NCI-H1694 treated with DMSO at 0.1 percent for 48 hours (cell line): ENCODE measurements at places on chromosomes 6 and 20.

DNA sequence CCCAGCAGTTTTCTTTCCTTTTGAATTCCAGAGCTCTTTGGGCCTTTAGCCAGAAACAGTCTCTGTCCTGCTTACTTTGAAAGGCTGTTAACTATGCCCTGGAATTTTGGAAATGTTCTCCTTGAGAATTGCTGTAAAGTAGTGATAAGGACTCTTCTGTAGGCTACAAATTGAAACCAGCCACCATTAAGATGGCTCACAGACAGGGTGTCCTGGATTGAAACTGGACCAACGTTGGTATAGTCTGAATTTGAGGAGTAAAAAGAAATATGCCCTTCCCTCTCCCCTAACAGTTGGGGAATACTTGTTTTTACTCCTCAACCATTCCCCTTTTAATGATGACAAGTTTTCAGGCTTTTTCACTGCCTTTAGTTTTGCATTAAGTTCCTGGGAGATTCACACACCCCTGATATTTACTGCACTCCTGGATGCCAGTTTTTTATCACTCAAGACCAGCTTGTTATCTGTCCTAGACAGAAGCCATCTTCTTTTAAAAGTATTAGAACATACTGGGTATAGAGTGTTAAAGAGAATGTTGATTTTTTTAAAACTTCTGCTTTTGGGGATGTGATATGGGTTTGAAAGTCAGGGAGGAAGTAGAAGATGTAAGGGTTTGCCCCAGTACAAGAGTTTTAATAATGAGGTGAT lies 21.9 kb downstream of the TOP1 start:
- DNase-seq, result no peak

DNA sequence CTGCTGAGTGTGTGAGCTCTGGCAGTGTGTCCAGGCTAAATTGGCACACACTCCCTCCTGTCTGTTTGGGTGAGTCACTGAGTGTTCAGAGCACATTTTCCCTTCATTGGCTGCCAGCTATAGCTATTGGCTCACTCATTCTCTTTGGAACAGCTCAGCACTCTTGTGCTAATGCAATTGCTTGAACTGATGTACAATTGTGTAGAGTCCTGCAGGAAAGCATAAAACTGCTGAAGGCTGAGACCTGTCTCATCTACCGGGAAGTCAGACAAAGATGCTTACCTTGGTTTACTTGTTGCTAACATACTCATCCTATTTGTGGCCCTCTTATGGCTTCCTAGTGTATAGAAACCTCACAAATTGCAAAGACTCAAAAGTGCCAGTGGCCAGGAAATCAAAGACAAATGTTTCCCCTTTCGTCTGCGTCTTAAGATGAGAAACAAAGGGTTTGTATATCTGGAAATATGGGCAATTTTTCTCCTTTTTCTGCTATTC lies 351.0 kb downstream of the BCKDHB start:
- DNase-seq, result no peak

DNA sequence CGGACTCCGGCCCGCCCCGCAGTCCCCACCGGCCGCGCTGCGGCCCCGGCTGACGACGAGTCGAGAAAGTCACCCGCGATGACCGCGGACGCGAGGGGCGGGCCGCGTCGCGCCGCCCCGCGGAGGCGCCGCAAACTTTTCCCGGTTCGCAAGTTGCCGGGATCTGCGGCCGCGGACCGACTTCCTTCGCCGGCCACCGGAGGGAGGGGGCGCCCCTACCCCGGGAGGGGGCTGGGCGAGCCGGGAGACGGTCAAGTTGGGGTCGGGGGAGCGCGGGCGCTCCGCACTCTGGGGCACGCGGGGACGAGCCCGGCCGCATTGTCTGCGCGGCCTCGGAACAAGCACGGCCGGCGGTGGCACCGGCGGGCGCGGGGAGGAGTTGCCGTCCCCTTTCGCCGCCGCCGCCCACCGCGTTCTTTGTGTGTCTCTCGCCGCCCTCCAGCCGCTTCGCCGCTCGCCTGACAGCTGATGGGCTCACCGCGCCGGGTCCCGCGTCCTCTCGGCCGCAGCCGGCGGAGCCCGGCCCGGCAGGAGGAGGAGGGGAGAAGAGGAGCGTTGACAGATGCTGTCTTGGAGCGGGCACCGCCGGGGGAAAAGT lies 131.6 kb downstream of the OGFRL1 start:
- DNase-seq, result no peak

- DNase-seq, result no peak
Observed at GRCh38 chr20:6838181-6838826, 70.8 kb downstream of the BMP2 start.

- no peak for DNase-seq
Observed at GRCh38 chr6:43222418-43223059, 6.7 kb downstream of the DNPH1 start.

DNA sequence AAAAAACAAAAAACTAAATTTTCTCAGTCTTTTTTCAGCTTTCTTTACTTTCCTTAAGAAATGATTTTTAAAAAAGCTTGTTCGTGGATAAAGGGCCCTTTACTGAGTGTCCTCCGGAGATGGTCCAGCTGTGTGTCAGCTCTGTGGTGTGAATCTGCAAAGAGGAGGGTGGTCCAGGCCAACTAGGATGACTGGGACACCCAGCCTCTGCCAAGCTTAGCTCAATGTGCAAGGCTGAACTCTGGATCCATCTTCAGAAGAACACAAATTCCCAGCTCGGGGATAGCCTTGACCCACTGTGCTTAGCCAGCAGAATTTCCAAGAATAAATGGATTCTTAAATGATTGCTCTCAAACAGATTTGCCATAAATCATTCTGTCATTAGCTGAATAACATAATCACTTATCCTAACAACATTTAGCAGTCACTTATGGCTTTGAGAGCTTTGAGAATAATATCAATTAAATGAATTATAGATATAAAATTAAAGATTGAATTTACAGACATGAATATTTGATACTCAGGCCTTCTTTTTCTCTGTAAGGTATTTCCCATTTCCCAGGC lies 14.2 kb upstream of the CALHM5 start:
- no peak for DNase-seq

- no peak for DNase-seq
Observed at GRCh38 chr20:23998844-23999243, 10.3 kb upstream of the GGTLC1 start.

DNA sequence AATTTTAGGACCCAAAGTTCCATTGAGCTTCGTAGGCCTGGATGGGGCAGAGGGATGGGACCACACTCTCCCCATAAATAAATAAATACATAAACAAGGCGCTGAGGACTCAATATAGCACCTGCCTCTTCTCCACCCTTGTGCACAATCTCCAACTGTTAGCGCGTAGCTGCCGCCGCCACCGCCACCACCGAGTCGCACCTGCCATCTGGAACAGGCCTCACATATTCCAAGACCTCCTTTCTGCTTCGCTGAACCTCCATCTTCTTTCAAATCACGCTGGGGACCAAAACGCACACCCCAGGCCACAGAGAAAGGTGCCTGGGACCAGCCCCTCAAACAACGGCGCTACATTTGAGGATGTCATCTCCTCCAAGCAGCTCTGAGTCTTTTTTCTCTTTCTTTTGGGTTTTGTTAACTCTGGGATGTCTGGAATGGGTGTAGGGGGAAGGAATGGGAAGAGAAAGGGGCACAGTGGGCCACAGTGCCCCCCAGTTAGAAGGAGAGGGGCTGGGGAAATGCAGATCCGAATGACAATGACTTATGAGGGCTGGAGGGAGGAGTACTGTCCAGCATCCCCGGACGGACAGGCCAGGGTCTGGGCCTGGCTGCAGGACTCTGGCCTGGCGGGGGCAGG lies 49.7 kb downstream of the NOL4L start:
- peak; percentile 62 for DNase-seq

DNA sequence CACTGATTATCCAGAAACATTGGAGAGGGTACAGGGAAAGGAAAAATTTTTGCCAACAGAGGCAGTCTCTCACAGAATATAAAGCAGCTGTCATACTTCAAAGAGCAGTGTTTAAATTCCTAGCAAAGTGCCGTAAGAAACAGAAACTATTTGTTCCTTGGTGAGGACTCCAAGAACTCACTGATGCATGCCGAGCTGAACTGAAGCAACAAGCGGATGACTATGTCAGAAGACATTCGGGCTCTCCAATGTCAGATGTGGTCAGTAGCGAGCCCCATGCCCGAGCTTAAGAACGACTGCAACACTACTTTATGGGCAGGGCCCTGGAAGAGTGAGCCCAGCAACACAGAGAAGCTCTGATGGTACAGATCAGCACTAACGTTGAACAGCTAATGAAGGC lies 54.7 kb downstream of the OR2B6 start:
- no peak for DNase-seq

DNA sequence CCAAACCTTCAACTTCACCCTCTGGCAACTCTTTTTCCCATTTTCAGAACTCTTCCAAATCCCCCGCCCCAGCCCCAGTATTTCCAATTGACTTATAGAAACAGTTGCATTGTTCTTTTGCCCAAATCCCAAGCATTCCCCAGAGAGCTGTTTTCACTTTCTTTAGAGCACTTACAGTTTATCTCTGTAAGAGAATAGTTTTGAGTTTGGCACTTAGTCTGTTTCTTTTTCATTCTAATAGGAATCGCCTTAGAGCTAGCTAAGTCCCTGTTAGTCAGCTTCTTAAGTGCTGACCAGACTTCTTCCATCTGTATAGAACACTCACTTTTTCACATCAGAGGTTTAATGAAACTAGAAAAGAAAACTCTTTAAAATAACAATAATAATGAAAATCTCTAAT lies 374.2 kb upstream of the FLRT3 start:
- DNase-seq, result no peak

DNA sequence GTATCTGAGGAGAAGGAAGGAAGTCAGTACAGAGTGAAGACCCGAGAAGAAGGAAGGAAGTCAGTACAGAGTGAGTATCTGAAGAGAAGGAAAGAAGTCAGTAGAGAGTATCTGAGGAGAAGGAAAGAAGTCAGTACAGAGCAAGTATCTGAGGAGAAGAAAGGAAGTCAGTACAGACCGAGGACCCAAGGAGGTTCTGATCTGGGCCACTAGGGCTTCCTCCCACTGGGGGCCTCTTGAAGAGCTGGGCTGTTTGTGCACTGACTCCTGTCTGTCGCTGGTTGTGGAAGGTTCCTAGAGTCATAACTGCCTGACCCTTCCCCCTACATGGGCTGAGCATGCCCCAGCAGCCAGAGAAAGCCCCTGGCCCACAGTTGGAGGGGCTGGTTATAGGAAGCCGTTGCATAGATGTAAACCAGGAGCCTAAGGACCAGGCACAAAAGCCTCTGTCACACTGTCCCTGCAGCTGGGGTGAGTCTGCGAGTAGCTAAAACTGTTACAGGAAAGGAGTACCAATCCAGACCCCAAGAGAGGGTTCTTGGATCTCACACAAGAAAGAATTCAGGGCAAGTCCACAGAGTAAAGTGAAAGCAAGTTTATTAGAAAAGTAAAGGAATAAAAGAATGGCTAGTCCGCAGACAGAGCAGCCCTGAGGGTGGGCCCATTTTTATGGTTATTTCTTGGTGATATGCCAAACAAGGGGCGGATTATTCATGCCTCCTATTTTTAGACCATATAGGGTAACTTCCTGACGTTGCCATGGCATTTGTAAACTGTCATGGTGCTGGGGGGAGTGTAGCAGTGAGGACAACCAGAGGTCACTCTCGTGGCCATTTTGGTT lies 395.9 kb downstream of the PREX1 start:
- DNase-seq, result no peak

- DNase-seq, result no peak
Observed at GRCh38 chr6:107660839-107661238, 163.3 kb downstream of the SCML4 start.

GRCh38 chr20:15204234-15204633 lies 866.8 kb upstream of the FLRT3 start:
- DNase-seq, result no peak

- no peak for DNase-seq
Observed at GRCh38 chr6:73064266-73064665, 161.0 kb downstream of the KHDC1L start.

- no peak for DNase-seq
Observed at GRCh38 chr6:23783901-23784300, 342.1 kb upstream of the NRSN1 start.

GRCh38 chr20:60011512-60012507 lies 53.6 kb downstream of the CDH26 start:
- no peak for DNase-seq

- DNase-seq, result no peak
Observed at GRCh38 chr6:106026748-106027715, 59.1 kb upstream of the PRDM1 start.

GRCh38 chr6:32154514-32155161 lies 697 bp downstream of the PPT2 start:
- peak; percentile 15 for DNase-seq

- DNase-seq, result peak; percentile 79
Observed at GRCh38 chr6:5036269-5036668, 32.4 kb upstream of the RPP40 start.

DNA sequence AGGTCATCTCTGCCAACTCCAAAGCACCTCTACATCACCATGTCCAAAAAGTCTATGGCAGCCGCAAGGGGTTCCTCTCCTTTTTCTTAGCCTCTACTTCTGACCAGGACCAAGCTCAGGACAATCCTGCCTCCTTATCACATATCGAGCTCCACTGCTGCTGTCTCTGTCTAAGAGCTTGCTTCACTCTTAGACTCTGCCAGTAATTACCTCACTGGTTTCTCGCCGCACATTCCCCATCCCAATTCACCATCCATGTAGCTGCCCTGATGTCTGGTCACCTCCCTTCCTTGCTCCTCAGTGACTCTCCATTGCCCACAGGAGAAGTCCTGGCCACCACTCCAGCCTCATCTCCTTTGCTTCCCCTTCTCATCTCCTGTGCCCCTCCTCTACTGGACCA lies 24.1 kb upstream of the PI16 start:
- no peak for DNase-seq

DNA sequence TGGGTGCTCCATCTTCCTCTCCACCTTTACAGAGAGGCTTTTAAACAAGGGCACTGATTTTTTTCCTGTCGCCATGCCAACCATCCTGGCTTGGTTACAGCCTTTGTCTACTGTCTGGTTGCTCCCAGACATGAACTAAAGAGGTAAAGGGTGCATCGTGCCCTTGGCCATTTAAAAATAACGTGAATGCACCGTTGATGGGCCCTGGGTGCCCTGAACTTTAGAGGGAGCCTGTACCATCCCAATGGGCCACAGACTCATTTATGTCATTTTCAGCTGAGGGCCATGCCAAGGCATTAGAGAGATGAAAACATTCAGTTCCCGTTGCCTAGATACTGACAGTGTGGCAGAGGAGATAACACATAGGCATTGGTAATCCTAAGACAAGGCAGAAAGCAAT lies 23.3 kb downstream of the TMC2 start:
- DNase-seq, result no peak

DNA sequence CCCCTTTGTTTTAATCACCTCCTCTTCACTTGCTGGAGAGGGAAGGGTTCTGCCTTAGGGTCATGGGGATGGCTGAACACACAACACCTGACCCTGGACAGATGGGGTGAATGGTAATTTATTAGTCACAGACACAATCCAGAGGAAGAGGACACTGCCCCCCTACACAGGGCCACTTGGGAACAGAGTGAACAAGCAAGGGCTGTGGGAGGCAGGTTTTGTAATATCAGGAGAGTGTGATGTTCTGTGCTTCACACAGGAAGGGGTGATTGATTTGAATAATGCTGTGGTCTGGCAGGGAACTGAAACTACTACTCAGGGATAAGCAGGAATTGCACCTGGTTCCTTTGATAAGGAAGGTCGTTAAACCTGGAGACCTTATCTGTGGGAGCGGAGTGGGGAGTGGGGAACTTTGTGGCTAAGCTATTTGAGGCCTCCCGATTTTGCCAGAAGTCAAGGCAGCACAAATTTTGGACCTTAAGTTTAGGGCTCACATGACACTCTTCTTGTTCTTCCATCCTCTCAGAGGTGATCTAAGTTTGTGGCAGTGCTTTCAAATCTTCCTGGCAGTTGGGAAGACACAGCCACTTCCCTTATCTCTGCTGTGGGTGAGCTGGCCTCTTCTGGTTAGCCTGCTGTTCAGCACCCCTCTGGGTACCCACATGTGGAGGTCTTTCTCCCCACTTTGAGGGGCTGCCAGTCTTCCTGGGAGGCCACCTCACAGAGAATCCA lies 77.8 kb downstream of the CD164 start:
- no peak for DNase-seq
